ENCODE measurements at places on chromosomes 11 and 22.

DNA sequence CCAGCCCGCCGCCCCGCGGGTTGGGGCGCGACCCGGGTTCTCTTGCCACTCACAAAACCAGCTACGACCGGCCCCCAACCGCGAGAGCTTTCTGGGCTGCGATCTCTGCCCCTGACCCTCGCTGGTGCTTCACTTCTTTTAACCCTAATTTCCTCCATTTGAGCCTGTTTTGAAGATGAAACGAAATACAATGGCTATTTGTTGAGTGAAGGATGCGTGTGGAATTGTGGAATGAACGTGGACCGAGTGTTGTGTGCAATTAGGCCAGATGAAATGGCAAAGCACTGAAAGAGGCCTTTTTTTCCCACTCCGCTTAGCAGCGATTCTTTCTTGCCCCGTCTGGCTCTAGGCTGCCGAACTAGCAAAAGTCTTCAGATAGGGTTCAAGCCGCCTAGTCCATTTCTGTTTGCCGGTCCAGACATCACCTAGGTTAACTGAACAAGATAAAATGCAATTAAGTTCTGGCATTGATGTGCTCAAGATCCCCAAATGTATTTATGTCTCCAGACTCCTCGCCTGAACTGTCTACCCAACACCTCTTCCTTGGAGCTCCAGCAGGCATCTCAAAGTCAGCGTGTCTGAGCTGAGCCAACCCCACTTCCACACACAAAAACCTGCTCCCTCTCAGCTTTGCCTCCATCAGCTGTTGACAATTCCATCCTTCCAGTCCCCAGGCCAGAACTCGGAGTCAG, 471 bp upstream of the TMEM184B start:
- no peak for DNase-seq

DNA sequence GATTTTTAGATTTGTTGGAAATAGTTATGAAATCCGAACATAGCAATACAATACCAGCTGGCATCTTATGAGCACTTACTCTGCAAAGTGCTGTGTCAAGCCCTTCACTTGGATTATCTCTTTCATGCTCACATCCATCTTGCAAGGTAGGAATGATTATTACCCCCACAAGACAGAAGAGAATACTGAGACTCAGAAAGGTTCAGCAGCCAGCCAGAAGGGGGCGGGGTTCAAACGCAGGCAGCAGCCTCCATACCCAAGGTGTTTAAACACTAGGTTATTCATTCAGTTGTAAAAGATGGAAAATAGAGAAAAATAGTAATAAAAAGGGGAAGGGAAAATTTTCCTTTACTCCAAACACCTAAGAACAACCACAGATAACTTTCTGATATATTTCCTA, 158.5 kb downstream of the CCDC34 start:
- DNase-seq: no peak

DNA sequence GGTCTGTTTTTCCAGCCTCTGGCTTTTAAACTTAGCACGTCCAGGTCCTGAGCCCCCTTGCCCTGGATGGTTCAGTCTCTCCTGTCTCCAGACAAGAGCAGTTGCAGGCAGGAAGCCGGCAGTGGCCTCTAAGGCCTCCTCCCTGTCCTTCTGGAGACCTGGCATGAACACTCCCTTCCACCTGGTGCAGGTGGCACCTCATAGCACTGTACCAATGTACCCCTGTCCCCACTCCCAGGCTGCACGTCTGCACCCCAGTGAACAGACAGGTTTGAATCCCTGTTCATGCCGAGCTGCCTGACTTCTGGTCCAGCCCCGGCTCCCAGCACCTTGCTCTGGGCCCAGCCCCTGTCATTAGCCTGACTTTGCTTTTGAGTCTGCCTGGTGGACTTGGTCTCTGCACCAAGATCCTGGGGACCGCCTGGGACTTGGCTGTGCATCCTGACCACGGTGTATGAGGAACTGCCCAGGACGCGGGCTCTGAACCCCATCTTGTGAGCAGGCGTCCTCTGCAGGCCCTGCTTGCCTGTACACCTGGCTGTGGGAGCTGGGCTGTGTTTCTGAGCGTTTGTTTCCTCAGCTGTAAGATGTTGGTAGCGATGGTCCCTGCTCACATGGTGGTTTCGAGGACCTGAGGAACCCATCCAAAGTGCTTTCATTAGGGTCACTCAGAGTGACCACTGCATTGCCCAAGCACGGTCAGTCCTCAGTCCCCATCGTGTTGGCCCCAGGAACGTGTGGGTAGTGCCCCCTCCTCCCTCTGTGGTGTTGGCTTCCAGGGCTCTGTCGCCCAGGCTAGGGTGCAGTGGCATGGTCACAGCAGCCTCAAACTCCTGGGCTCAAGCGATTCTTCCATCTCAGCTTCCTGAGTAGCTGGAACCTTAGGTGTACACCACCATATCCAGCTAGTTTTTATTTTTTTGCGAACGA, 75.0 kb upstream of the SHANK2 start:
- DNase-seq: no peak

DNA sequence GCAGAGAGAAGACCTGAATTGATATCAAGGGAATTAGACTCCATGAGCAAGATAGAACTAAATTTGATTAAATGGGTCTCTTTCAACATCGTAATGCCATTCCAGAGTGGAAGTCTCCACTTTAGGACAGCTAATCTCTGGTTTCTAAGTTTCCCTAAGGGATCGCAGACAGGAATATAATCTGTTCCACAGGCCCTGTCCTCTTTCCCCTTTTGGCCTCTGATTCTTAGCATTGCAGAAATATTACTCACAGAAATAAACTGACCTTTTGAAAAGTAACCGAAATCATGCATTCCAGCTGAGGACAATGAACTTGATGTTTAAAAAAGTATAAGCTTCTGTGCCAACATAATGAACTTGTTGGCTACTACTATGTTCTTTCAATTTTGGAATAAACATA, 227.8 kb downstream of the ETS1 start:
- no peak for DNase-seq

DNA sequence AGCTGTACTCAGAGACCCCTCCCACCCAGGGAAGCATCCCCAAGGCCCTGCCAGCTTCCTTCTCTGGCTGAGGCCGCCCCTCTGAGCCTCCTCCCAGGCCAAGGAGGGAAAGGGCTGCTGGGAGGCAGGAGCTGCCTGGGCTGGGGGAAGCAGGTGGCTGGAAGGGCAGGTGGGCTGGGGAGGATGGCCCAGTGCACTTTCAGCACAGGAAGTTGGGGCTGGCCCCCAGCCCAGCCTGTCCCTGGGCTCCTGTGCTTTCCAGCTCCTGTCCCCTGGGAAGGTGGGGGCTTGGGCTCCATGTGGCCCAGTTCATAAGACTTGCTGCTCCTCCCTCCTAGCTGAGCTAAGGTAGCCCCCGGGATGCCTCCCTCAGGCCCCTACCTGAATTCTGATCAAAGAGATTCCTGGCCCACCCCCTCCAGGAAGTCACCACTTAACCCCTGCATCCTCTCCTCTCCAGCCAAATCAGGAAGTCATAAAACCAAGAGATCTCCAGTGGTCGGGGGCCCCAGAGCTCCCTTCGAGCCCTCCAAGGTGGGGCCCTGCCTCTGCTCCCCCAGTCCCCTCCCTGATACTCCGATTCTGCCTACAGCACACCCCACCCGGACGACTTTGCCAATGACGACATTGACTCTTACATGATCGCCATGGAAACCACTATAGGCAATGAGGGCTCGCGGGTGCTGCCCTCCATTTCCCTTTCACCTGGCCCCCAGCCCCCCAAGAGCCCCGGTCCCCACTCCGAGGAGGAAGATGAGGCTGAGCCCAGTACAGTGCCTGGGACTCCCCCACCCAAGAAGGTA, 4.9 kb downstream of the PPP1CA start:
- DNase-seq: no peak

GRCh38 chr11:70729949-70730348, 331.6 kb downstream of the CTTN start:
- DNase-seq: no peak

DNA sequence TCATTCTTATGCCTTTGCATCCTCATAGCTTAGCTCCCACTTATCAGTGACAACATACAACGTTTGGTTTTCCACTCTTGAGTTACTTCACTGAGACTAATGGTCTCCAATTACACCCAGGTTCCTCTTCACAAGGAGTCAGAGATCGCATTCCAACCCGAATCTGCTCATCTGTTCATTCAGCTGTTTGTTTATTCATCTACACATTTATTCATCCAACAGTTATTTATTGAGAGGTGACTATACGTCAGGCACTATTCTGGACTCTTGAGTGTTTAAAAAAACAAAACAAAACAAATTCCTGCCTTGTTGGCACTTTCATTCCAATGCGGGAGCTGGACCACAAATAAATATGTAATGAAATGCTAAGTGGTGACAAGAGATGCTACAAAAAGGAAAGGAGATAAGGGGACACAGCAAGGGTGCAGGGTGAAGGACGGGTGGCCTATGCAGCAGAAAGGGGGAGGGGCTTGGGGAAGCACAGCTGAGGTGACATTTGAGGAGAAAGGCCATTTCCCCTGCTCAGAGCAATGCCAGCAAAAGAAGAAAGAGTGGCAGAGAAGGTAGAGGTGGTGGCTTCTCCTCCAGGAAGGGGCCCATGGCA, 393.8 kb upstream of the SYN3 start:
- DNase-seq: no peak

DNA sequence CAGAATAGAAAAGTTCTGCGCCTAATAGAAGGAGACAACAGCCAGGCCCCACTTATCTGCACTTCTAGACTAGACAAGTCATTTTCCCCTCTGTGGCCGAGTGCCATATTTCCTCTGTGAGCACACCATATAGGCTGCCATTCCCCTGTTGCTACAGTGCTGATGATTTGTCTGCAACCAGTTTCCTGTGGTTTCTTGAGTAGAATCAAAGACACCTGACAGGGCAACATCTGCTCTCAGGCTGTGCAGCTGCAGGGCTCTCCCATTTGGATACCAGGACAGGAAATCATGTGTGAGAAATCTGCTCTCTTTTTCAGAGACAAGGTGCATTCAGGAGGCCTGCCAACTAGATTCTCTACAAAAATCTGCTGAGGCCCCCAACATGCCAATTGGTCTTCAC, 879.3 kb downstream of the DLG2 start:
- DNase-seq: no peak

GRCh38 chr11:24297461-24297860, 199.4 kb upstream of the LUZP2 start:
- DNase-seq: no peak

GRCh38 chr22:46744581-46744980, 6.5 kb upstream of the CERK start:
- peak; percentile 95 for DNase-seq

- DNase-seq: no peak
These were observed 78.9 kb upstream of the FIBIN start for GRCh38 chr11:26914968-26915367.

DNA sequence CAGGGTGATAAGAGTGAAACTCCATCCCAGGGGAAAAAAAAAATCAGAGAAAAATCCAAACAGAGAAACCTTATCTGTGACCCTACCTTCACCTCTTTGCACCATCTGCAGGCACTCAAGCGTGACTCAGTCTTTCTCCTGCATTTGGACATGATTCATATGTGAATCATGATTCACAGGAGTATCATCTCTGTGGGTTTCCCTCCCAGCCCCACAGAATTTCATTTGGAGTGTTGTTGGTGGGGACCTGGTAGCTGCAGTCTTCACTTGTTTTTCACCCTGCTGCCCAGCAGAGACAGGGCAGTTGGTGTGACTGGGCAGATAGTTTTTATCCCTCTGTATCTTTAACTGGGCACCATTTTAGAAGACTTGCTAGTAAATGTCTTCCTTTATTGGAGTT, 75.7 kb downstream of the DEPDC5 start:
- DNase-seq: no peak

GRCh38 chr22:31611061-31611760, 50.8 kb downstream of the PISD start:
- DNase-seq: no peak

- no peak for DNase-seq
These were observed 582 bp downstream of the SREBF2 start for GRCh38 chr22:41833369-41834004.

- DNase-seq: no peak
These were observed 71.1 kb downstream of the TTC28 start for GRCh38 chr22:28608546-28608945.

DNA sequence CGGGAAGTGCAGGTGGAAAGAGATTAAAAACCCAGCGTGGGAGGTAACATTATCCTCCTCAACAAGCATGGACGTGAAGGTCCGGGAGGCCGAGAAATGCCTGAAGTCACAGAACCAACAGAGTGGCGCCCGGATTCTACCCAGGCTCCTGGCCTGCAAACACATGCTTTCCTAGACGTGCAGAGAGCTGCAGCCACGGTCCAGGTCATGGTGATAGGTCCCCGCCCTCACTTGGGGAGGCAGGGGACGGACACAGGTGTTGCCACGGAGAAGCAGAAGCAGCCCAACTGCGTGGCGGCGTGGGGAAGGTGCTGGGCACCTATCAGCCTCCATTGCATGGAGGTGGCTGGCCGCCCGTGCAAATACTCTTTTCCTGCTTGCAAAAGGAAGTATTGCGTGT, 148.8 kb downstream of the MPPED1 start:
- no peak for DNase-seq

DNA sequence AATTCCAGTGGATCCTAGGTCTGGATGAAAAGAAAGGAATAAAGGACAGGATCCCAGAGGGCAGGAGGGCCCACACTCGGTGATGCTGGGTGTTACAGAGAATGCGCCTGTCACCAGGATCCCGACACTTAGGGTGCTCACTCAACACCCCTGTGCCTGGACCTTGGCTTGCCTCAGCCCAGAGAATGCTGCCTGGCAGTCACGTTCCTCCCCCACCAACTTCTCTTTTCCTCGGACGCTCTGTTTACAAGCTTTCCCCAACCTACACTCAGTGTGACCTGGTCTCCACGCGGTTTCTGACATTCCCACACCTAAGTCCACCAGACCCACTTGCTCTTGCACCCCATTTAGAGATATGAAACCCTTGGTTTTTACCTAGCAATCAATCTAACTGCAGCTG, 38.0 kb upstream of the ETS1 start:
- DNase-seq: no peak

DNA sequence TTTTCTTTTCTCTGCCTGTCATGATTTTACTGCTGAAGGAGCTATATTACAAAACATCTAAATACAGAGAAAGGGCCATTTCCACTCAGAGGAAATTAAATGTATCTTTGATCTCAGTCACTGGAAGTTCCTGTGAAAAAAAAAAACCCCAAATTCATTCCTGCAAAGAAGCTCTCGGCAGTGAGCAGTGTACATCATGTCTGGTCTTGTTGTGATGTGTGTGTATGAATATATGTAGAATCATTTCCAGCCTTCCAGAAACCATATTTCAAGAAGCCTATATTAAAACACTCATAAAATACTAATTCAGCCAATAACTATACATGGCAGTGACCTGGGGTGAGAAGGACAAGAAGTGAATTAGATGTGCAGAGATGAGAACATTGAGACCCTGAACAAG, 393.2 kb upstream of the TENM4 start:
- DNase-seq: no peak

DNA sequence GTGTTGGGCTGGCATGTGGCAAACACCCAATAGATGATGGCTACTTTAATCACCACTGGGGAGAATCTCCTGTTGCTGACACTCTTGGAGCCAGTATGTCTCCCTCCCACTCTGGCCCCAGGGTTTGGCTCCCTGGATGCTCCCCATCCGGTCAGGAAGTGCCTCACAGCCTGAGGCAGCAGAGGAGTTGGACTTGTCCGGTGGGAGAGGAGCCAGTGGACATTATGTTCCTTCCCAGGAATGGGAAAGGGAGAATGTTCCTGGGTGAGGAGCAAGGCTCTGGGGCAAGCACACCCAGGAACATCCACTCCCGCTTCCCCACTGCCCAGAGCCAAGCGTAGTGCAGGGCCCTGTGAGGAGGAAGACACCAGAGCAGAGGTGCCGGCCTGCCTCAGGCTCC, 84.6 kb upstream of the NAV2 start:
- no peak for DNase-seq

- no peak for DNase-seq
These were observed 2.1 kb downstream of the ARHGEF12 start for GRCh38 chr11:120338107-120338933.
